T-helper 2 cell (primary cell): ENCODE measurements at places on chromosomes 12 and 14.

DNA sequence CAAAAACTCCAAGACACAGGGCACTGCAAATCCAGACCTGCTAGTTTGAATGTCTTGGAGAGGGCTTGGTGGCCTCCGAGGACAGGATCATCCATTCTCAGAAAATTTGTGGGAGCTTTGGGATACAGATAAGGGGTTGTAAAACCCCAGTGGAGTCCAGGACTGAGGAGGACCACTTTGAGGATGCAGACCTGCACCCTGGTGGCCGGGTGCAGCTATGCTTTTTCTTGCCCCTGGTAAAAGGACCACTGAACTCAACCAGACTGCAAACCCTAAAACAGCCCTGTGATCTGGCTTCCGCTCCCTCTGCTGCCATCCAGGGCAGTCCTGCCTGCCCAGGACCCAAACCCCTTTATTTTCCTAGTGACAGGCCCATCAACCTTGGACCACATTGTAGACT lies 169.5 kb upstream of the DAAM1 start:
- no peak for DNase-seq

- DNase-seq = no peak
Observed at GRCh38 chr14:83568141-83568540, 1961.8 kb upstream of the FLRT2 start.

- no peak for DNase-seq
Observed at GRCh38 chr14:69700575-69700974, 66.4 kb upstream of the SRSF5 start.

DNA sequence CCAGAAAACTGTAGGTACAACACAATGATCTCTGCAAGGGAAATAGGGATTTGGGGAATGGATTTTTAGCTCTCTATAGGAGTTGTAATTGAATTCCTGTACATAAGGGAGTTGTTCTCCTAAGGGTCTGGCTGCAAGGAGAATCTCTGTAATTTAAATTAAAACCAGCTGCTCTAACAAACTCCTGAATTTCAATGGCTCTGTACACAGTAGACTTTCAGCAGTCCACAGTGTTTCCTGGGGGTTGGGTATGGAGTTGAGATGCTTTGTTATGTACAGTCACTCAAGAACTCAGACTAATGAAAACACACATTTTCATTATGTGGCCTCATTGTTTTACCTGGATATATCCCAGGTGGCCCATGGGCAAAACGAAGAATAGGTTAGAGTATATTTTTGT lies 93.2 kb downstream of the NAV3 start:
- no peak for DNase-seq

DNA sequence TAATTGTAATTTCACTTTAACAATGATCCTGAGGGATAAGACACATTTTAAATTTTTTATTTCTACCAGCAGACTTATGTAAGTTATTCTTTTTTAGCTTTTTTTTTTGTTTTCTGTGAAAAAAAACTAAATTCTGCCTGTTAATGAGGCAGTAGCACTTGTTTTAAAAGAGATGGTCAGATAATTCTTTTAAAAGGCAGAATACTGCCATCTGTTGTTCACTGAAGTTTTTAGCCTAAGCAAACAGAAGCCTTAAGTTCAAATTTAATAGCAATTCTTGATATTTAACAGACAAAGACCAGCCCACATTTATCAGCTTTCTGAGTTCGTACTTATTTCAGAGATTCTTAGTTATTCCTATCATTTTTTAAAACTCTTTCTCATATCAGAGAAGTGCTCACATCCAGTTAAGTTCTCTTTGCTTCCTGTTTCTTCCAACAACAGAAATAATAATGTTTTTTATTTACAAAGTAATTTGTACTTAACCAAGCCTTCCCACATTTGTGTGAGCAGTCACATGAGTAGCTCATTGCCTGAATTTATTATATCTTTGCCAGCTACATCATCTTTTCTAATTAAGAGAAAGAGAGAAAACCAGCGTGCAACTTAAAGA lies 93.4 kb upstream of the SLCO1C1 start:
- no peak for DNase-seq

- DNase-seq = no peak
Observed at GRCh38 chr12:81541121-81541520, 218.0 kb downstream of the PPFIA2 start.

- no peak for DNase-seq
Observed at GRCh38 chr12:114917307-114917706, 233.3 kb upstream of the TBX3 start.

- DNase-seq = no peak
Observed at GRCh38 chr14:39316830-39317553, 83.3 kb downstream of the MIA2 start.

GRCh38 chr12:9253464-9253863 lies 45.3 kb upstream of the PZP start:
- DNase-seq = no peak

GRCh38 chr12:47755655-47756562 lies 2.8 kb downstream of the RAPGEF3 start:
- DNase-seq = no peak

GRCh38 chr12:53505086-53505485 lies 2.2 kb downstream of the NPFF start:
- DNase-seq = no peak

DNA sequence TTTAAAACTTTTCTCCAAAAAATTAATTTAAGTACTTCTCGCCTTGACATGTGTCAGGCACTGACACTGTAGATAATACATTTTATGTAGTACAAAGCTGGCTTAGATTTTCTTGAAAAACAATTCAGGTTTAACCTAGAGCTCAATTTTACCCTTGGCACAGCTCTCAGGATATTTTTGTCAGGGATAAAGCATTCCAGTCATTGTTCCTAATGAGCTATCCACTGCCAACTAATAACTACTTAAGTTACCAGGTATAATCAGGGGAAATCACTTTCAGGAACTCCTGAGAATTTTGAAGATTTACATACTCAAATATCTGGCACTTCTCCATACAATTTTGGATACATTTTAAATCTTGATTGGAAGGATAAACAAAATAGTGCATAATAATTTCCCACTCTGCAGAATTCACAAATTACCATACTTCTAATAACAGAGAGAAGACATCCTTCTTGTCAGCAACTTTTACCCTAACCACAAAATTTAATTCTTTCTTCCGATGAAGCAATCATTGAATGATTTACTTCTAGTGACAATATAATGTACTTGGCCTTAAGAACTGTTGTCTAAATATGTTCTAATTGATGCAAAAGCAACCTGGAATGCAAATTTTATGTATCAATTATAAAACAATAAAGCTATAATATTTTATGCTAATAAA lies 4.8 kb downstream of the RASSF9 start:
- DNase-seq = no peak

DNA sequence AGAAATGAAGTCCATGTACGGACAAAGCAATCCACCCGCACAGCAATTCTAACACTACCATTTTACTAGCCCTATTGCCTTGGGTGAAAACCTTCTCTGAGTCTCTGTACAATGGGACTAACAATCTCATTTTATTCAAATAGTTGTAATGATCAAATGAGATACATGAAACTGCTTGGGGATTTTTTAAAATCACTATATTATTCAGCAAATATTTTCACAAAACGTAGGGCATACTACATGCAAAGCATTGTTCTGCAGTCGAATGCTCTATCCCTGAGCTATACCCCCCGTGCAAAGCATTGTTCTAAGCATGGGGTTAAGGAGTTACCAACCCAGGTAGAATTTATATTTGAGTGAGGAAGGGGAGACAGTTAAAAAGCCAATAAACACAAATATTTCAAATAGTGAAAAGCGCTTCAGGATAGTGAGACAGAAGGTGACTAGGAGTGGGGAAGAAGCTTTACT lies 554 bp upstream of the ATF7 start:
- DNase-seq = no peak

GRCh38 chr12:43103866-43104265 lies 448.1 kb downstream of the ADAMTS20 start:
- DNase-seq = no peak

- DNase-seq = no peak
Observed at GRCh38 chr12:110135806-110136205, 11.6 kb downstream of the IFT81 start.

- peak; percentile 73 for DNase-seq
Observed at GRCh38 chr12:110582276-110583136, 612 bp downstream of the PPTC7 start.

DNA sequence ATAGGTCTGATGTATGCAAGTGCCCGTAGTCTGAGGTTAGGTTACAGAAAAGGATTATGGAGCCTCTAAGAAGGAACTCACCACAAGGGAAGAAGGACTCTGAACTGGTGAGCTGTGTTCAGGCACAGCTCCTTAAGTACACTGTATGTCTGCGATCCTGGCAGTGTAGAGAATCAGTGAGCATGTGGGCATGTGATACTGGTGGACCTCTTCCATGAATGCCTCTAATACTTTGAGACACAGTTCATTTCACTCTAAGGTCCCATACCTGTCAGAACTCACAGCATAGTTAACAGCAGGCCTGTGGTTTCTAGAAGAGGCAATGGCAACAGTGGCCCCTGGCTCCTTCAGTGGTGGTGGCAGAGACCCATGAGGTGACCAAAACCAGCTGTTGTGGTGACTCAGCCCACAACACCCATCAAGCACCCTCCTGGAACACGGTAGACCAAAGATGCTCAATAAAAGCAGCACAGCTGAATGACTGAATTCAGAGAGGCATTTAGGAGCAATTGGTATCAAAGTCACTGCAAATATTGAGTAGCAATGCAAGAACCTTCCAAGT lies 6.9 kb upstream of the OR6J1 start:
- no peak for DNase-seq

DNA sequence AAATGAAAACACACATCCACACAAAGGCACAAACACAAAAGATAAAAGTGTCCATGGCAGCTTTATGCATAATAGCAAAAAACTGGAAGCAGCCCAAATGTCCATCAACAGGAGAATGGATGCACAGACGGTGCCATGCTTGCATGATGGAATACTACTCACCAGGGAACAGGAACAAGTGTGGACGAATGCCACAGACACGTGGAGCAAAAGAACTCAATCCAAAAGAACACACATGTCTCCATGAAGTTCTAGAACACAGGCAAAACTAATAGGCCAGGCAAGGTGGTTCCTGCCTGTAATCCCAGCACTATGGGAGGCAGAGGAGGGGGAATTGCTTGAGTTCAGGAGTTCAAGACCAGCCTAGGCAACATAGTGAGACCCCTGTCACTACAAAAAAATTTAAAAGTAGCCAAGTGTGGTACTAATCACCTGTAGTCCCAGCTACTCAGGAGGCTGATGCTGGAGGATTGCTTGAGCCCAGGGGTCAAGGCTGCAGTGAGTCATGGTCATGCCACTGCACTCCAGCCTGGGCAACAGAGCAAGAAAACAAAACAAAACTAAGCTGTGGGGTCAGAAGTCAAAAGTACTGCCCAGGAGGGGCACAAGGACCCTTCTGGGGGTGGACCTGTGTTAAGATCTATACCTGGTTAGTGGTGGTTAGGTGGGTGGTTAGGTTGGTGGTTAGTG lies 7.3 kb upstream of the TMEM119 start:
- no peak for DNase-seq

GRCh38 chr12:111304642-111305071 lies 64.2 kb downstream of the PHETA1 start:
- peak; percentile 24 for DNase-seq

GRCh38 chr14:68969278-68970033 lies 9.6 kb downstream of the ACTN1 start:
- no peak for DNase-seq

- DNase-seq = peak; percentile 25
Observed at GRCh38 chr14:74838166-74838565, 37.8 kb downstream of the PROX2 start.

DNA sequence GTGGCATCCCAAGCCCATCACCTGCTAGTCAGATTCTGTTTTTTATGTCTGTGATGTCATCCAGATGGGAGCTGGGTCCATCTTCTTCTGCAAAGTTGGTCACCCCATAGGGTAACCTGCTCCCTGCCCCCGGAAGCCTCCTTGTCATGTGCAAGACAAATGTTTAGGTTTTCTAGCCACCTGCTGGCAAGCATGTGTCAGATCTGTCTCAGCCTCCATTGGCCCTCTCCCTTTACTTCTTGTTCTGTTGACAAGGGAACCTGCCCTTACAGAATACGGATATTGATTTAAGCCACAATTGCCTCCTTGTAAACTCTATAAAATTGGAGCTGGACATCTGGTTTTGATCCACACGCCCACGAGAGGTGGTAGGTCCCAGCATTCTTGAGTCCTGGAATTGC lies 7.5 kb downstream of the NTF3 start:
- no peak for DNase-seq

- no peak for DNase-seq
Observed at GRCh38 chr14:104685216-104685997, 4.0 kb upstream of the INF2 start.

DNA sequence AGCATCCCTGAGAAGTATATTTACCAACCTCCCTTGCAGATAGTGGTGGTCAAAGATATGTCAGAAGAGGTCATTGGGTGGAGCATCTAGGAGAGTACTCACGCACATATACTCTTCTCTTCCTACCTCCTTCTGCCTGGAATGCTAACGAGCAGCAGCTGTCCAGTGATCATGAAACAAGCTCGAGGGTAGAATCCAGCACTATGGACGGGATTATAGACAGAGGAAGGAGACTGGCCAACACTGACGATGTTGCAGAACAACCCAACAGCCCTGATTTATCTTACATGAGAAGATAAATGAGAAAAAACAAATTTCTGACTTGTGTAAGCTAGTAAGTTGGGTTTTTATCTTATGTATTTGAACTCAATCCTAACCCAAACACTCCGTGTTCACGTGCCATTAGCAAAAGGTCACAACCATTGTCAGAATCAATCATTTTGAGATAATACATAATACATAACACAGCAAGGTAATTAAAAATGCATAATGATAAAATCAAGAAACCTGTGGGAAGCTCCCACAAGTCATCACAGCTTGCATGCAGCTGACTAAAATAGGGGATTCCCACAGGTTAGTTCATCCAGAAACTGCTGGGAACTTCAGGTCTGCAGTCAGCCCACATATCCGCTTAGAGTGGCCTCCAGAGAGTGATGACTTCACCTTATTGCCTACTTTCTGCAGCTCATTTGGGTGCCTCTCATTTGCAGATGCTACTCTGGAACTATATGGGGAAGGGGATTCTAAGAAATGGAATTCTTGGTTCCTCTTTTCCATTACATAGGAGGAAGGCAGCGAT lies 36.3 kb upstream of the STK38L start:
- DNase-seq = no peak

DNA sequence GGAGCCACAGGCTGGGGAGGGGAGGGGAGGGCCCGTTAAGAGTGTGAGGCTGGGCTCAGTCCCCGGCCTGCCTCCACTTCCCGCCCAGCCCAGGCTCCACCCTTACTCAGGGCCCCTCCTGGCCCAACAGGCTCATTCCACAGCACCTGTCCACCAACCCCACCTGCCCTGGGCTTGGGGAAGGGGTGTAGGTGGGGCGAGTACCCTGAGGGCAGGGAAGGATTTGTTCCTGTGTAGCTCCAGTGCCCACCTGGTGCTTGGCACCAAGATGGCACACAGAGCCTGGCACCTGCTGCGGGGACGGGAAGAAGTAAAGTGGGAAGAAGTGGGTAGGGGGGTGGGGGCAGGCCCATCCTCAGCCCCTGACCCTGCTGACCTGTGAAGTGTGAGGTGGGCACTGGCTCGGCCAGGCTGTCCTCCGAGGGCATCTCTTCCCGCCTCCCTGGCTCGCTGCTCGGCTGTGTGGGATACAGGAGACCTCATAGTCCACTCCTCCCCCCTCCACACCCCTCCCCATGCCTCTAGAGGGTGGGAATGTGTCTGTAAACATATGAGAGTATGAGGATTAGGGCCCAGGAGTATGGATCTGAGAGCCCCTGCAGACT lies 35.1 kb downstream of the NCKAP5L start:
- no peak for DNase-seq
